ENCODE measurements at places on chromosomes 16 and 17. TPM values are rescaled to one million over a fixed set of nuclear protein-coding genes. Genes with fewer than 3 reads are reported as not detected.
A peak's percentile ranks its signal among the peaks of the same experiment; 100 is the strongest.

GRCh38 chr16:62883509-62883908 lies 847.3 kb upstream of the CDH8 start:
- no peaks in the 10 kb centered on the region for H3K4me1 ChIP-seq
- H3K36me3 ChIP-seq, result no peaks in the 10 kb centered on the region

GRCh38 chr17:30173649-30174048 lies 57.0 kb downstream of the NSRP1 start:
- no peak overlapping the region for H3K27ac ChIP-seq
- no peak for DNase-seq
- no peak overlapping the region for H3K4me3 ChIP-seq
- H3K4me1 ChIP-seq, result no peaks in the 10 kb centered on the region

GRCh38 chr16:77211880-77212740 lies 12.9 kb downstream of the SYCE1L start:
- peaks cover 15% of the 10 kb centered on the region for H3K27me3 ChIP-seq
- DNase-seq, result peak; percentile 53

DNA sequence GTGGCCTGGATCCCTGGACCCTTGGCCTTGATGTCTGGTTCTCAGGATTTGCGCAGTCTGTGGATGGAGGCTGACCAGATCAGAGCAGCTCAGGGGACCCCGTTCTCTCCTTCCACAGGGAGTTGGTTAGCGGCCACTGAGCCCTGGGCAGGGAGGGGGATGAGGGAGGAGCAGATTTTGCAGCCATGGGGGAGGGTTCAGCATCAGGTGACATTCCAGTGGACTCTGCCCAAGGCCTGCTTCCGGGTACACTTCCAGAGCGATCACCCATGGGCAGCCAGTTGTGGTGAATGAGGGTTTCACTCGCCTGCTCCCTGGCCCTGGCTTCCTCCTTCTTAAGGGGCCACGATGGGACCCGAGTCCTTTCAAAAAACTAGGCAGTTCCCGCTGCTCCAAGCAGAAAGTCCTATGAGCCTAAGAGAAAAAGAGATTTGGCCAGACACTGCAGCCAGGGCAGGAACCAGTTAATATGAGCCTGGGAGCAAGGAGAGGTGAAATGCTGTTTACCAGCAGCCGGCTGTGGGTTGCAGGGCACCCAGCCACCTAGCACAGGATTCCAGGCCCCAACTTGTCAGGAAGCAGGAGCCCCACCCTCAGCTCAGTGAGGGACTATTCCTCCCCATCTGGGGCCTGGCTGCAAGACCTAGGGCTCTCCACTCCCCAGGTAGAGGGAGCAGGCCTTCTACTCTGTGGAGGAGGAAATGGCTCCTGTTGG lies 4.7 kb upstream of the GPRC5C start:
- H3K4me1 ChIP-seq, result peaks cover 49% of the 10 kb centered on the region
- H3K27ac ChIP-seq, result peak overlapping the region; percentile 76
- DNase-seq, result no peak
- no peak overlapping the region for H3K4me3 ChIP-seq
- H3K27me3 ChIP-seq, result no peaks in the 10 kb centered on the region

DNA sequence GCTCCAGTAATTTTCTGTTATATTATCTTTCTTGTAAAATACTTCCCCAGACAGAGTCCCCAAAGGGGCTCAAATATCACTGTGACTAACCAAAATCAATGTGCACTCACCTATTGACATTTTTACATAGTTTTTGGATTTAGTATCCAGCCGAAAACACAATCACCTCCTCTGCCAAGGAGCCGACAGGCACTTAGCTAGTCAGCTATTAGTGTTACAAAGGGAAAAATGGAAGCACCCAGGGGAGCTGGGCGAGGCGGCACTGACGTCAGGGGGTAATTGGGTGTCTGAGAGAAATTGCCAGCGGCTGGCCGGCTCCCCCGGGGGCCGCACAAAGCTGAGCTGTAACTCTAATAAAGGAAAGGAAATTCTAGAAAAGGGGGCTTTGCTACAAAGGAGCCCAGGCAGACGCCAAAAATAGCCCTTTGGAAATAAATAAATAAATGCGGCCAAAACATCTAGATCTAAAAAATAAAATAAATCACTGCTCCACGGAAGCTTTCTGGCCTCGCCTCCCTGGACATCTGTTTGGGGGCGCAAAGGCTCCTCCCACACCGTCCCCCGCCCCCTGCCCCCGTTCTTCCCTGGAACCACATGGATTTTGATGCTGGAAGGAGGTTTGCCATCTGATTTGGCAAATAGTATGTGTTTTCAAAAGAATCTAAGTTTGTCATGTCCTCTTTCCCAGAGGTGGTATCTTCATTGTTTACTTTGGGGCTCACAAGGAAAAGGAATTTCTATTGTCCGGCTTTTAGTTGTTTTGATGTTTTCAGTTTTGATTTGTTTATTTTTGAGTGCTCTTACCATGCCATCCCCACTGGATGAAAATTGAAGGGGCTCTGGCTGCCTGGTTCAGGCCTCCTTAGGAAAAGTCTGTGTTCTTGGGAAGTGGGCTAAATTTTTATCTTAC lies 156.7 kb downstream of the ZNF423 start:
- DNase-seq, result peak; percentile 70
- H3K4me3 ChIP-seq, result peak overlapping the region; percentile 21
- no peaks in the 10 kb centered on the region for H3K36me3 ChIP-seq
- no peaks in the 10 kb centered on the region for H3K27me3 ChIP-seq
- H3K27ac ChIP-seq, result peak overlapping the region; percentile 76

GRCh38 chr17:18291718-18292540 lies 22.9 kb downstream of the TOP3A start:
- no peaks in the 10 kb centered on the region for H3K27me3 ChIP-seq
- peaks cover 93% of the 10 kb centered on the region for H3K36me3 ChIP-seq
- DNase-seq, result no peak
- no peak overlapping the region for H3K4me3 ChIP-seq
- no peaks in the 10 kb centered on the region for H3K4me1 ChIP-seq
- no peak overlapping the region for H3K27ac ChIP-seq

GRCh38 chr17:76453431-76453743 lies 435 bp upstream of the UBE2O start:
- no peak overlapping the region for H3K4me3 ChIP-seq
- H3K27me3 ChIP-seq, result no peaks in the 10 kb centered on the region
- H3K27ac ChIP-seq, result no peak overlapping the region

DNA sequence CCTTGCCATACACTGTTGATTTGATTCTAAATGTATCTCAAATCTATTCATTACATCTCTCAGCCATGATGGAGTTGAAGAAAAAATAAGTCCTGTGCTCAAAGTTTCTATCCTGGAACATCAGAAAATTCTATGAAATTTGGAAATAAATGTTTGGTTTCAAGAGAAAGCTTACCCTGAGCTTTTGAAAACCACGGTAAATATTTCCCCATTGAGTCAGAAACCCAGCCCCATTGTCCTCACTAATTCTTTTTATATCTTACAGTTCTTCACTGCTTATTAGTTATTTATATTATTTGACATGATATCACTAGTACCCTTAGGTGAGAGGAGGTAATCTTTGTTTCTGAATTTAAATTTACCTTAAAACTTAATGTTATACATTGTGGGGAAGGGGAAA lies 128.5 kb downstream of the MRTFB start:
- no peak overlapping the region for H3K4me3 ChIP-seq
- no peak for DNase-seq
- H3K36me3 ChIP-seq, result no peaks in the 10 kb centered on the region
- H3K27ac ChIP-seq, result no peak overlapping the region

- no peaks in the 10 kb centered on the region for H3K4me1 ChIP-seq
- H3K27me3 ChIP-seq, result no peaks in the 10 kb centered on the region
- no peak overlapping the region for H3K4me3 ChIP-seq
- no peak overlapping the region for H3K27ac ChIP-seq
- H3K36me3 ChIP-seq, result no peaks in the 10 kb centered on the region
These were observed 34.4 kb downstream of the SLC7A5 start for GRCh38 chr16:87834668-87835473.

- H3K4me3 ChIP-seq, result no peak within 1 kb of the TSS
- no peaks in the 10 kb centered on the region for H3K4me1 ChIP-seq
- H3K27me3 ChIP-seq, result peaks cover 43% of the 10 kb centered on the region
- H3K27ac ChIP-seq, result no peak within 1 kb of the TSS
- peak; percentile 36 for DNase-seq
These were observed at the start of gene CACNG3 for GRCh38 chr16:24255456-24256371. TSS of gene CACNG3 (plus strand) at chr16:24256335. CDS start at chr16:24256755, 420 bp downstream.

- H3K36me3 ChIP-seq, result peaks cover 13% of the 10 kb centered on the region
- H3K27me3 ChIP-seq, result no peaks in the 10 kb centered on the region
- H3K4me3 ChIP-seq, result no peak overlapping the region
- H3K27ac ChIP-seq, result no peak overlapping the region
These were observed 5.1 kb downstream of the CLCN7 start for GRCh38 chr16:1469693-1470201.

- peaks cover 50% of the 10 kb centered on the region for H3K27me3 ChIP-seq
- peaks cover 13% of the 10 kb centered on the region for H3K36me3 ChIP-seq
- no peaks in the 10 kb centered on the region for H3K4me1 ChIP-seq
- DNase-seq, result no peak
These were observed 10.1 kb upstream of the KREMEN2 start for GRCh38 chr16:2953706-2954627.

- H3K4me3 ChIP-seq, result no peak overlapping the region
- H3K4me1 ChIP-seq, result peaks cover 70% of the 10 kb centered on the region
- no peak overlapping the region for H3K27ac ChIP-seq
- H3K36me3 ChIP-seq, result no peaks in the 10 kb centered on the region
- H3K27me3 ChIP-seq, result no peaks in the 10 kb centered on the region
These were observed 3.3 kb upstream of the ZFHX3 start for GRCh38 chr16:73051226-73051625.

GRCh38 chr16:65622151-65622550 lies 500.3 kb upstream of the CDH11 start:
- no peaks in the 10 kb centered on the region for H3K36me3 ChIP-seq
- H3K27me3 ChIP-seq, result peaks cover 51% of the 10 kb centered on the region
- no peaks in the 10 kb centered on the region for H3K4me1 ChIP-seq
- no peak overlapping the region for H3K4me3 ChIP-seq
- no peak for DNase-seq

GRCh38 chr16:58306327-58306726 lies 11.5 kb upstream of the PRSS54 start:
- no peaks in the 10 kb centered on the region for H3K27me3 ChIP-seq
- no peaks in the 10 kb centered on the region for H3K4me1 ChIP-seq
- H3K27ac ChIP-seq, result no peak overlapping the region
- no peaks in the 10 kb centered on the region for H3K36me3 ChIP-seq

DNA sequence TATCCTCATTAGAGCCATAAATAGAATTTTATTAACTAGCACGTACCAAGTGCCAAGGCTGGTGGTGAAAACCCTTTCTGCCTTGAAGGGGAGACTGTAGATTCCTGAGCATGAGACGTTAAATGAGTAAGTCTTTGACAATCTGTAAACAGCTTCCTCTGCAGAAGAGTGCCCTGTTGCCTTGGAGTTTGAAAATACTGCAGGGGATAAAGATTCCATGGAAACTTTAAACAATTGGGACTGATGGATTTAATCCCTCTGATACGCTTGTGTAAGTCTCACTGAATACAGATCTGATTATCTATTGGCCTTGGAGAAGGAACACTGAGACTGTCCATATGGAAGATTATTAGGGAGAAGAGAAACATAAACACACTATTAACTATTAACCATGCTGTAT lies 1053.4 kb upstream of the RBFOX1 start:
- H3K27me3 ChIP-seq, result no peaks in the 10 kb centered on the region
- H3K4me3 ChIP-seq, result no peak overlapping the region
- no peak for DNase-seq
- H3K27ac ChIP-seq, result no peak overlapping the region
- H3K4me1 ChIP-seq, result no peaks in the 10 kb centered on the region

DNA sequence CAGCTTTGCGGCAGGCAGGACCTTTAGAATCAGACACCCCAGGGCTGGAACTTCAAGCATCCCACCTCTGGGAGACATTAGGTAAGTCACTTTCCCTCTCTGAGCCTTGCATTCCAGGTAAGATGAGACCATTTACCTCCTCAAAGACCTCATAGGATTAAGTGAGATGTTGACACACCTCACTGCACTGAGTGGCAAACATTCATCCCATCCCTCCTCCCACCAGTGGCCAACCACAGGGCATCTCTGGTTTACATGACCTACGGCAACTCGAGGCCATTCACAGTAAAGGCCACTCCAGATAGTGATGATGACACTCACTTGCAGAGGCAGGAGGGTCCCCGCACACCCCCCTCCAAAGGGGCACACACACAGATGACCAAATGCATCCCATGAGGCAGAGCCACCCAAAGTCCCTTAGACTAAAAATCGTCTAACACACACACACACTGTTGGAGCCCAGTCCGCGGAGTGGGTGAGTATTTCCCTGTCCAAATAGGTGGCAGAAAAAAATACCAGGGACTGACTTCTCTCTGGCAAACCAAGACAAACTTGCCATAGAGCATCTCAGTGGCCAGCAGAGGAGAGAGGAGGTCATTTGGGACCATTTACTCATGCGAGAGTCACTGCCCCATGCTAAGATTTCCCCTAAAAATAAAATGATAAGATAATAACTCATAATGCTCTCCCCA lies 454.9 kb downstream of the SOX9 start:
- peaks cover 53% of the 10 kb centered on the region for H3K27me3 ChIP-seq
- no peaks in the 10 kb centered on the region for H3K4me1 ChIP-seq
- H3K4me3 ChIP-seq, result no peak overlapping the region
- H3K27ac ChIP-seq, result no peak overlapping the region
- H3K36me3 ChIP-seq, result no peaks in the 10 kb centered on the region

GRCh38 chr17:79454826-79455225 lies 156.0 kb downstream of the RBFOX3 start:
- H3K4me3 ChIP-seq, result no peak overlapping the region
- DNase-seq, result no peak
- H3K4me1 ChIP-seq, result no peaks in the 10 kb centered on the region
- no peak overlapping the region for H3K27ac ChIP-seq
- H3K36me3 ChIP-seq, result no peaks in the 10 kb centered on the region
- peaks cover 28% of the 10 kb centered on the region for H3K27me3 ChIP-seq

DNA sequence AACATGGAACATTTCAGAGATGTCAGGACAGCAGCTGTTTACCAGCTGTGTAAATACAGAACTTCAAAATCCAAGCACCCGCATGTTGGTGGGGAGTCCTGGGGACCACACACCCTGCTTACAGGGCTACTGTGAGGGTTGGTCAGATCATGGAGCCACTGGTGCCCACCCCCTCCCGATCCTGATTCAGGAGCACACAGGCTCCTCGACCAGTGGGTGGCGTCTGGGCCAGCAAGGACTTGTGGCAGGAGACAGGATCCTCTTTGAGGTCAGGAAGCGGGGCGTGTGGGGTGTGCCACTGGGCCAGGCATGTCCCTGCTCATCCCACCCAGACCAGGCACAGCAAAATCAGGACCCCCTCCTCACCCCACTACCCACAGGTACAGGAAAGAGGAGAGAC lies 83.6 kb downstream of the SDK2 start:
- H3K4me3 ChIP-seq, result no peak overlapping the region
- H3K36me3 ChIP-seq, result no peaks in the 10 kb centered on the region
- DNase-seq, result no peak
- no peaks in the 10 kb centered on the region for H3K27me3 ChIP-seq

GRCh38 chr16:4500272-4500671 lies 24.1 kb downstream of the HMOX2 start:
- H3K4me1 ChIP-seq, result peaks cover 6% of the 10 kb centered on the region
- H3K27me3 ChIP-seq, result no peaks in the 10 kb centered on the region
- peaks cover 33% of the 10 kb centered on the region for H3K36me3 ChIP-seq
- peak overlapping the region; percentile 72 for H3K27ac ChIP-seq

The MT1A gene
- total RNA-seq, result 2.0 TPM

The TRPV2 gene
- total RNA-seq, result 8.2 TPM

The PRRT2 gene
- 1.6 TPM for total RNA-seq

The IL21R gene
- total RNA-seq, result 0.06 TPM

The WFIKKN2 gene
- 0.61 TPM for total RNA-seq

The MEOX1 gene
- total RNA-seq, result 12.0 TPM

The CHTF18 gene
- total RNA-seq, result 5.8 TPM

The CCL14 gene
- total RNA-seq, result 5.7 TPM

The CDRT4 gene
- total RNA-seq, result 3.4 TPM

The TAT gene
- total RNA-seq, result not detected

The ZDHHC7 gene
- total RNA-seq, result 40.3 TPM

The TMEM88 gene
- total RNA-seq, result 38.0 TPM

The PDILT gene
- not detected for total RNA-seq
